ENCODE measurements at places on chromosomes 1 and 21.

- no peak for DNase-seq
These were observed 43.3 kb upstream of the SOD1 start for GRCh38 chr21:31616216-31616615.

DNA sequence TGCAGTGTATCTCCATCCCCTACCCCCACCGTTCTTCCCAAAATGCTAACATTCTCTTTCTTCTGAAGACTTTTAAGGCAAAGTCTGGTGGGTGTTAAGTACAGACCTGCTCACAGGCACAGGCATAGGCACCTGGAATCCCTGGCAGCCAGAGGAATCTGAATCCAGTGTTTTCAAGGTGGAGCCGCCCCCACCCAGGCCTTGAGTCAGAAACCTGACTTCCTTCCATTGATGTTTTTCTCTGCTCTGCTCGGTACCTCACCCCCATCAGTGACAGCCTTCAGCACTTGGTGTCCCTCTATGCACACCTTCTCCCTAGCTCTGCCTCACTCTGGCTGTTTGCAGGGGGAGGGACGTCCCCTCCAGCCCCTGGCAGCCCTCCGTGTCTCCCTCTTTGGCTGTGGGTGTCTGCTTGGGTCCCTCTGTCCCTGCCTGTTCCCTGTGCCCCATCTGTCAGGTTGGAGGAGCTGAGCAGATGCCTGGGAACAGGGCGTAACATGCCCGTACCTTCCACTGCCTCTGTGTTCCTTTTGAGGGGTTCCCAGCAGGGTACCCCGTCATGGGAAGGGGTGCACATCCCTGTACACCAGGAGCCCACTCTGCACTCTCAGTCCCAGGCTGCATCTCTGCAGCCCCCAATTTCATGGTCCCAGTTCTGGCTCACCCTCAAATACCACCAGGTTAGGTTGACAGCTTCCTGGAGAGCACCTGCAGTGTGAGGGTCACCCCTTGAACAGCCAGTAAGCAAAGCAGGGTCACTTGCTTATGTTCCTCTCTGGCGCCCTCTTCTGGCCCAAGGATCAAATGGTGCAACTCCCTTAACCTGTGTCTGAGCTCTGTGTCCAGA is 6.7 kb downstream of the NCDN start:
- peak; percentile 80 for DNase-seq

- no peak for DNase-seq
These were observed 41.4 kb upstream of the COL6A2 start for GRCh38 chr21:46056450-46056903.

DNA sequence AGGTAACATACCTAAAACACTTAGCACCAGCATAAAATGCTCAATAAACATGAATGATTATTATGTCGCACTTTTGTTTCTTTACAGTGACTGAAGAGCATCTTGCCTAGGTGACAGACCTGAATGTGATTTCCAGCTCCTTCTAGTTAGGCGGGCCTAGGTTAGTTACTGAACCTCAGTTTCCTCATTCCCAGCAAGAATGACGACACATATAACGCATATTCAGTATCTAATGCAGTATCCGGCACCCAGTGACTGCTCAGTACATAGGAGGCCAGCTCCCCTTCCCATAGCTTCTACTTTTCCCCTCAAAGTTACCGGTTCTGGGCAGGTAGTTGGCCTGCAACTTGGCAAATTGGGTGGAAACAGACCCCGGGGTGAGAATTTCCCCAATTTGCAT is 763 bp downstream of the AUNIP start:
- no peak for DNase-seq

DNA sequence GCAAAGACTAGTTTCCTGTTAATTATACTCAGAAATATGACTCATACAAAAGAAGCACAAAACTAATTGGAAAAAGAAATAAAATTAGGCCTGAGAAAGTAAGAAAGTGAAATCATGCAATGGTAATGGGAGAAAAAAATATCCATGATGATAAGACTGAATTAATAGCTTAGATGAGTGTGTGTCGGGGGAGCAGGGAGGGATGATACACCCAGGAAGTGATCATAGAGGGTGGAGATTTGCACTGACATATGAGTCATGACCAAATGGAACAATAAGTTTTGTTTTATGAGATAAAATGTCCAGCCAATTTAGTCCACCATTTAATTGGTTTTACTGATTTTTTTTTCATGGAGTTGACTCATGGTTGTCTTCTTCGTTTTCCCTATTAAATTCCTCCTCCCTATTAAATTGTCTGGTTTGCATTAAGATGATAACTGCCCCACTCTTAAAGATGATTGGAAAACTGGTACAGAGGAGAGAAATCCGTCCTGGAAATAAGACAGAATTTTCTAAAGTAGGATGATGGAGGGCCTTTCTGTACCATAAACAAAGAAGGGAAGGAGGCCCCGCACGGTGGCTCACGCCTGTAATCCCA is 111.7 kb upstream of the KCNJ6 start:
- no peak for DNase-seq

- no peak for DNase-seq
These were observed 24.8 kb upstream of the ATP2B4 start for GRCh38 chr1:203601716-203602309.

DNA sequence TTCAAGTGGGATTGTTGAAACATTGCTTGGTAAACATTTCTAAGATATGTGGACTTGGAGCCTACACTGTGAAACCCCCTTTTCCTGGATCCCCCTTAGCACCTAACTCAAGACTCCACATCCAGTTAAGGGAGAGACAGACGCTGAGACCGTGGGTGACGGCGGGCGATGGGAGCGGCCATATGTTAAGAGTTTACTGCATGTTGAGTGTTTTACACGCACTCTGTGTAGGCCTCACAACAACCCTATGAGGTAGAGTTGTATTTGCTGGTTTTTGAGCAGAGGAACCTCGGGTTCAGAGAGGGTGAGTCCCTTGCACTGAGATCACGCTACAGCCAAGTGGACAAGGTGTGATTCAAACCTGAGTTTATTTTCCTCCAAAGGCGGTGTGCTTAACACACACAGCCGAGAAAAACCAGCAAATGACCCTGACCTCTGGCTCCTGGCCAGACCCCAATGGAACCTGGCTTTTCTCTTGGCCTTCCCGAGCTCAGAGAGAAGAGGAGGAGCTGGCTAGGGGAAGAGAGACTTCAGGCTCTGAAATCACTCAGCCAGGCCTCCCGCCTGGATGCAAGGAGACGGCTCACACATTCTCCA is 46.9 kb upstream of the GOLT1A start:
- no peak for DNase-seq

DNA sequence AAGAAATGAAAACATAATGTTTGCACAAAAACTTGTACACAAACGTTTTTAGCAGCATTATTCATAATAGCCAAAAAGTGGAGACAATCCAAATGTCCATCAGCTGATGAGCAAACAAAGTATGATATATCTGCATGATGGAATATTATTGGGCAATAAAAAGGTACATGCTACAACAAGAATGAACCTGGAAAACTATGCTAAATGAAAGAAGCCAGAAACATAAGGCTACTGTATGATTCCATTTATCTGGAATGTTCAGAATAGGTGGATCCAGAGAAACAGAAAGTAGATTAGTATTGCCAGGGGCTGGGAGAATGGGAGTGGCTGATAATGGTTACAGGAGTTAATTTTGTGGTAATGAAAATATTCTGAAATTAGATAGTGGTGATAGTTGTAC is 19.0 kb downstream of the FBXO28 start:
- no peak for DNase-seq

DNA sequence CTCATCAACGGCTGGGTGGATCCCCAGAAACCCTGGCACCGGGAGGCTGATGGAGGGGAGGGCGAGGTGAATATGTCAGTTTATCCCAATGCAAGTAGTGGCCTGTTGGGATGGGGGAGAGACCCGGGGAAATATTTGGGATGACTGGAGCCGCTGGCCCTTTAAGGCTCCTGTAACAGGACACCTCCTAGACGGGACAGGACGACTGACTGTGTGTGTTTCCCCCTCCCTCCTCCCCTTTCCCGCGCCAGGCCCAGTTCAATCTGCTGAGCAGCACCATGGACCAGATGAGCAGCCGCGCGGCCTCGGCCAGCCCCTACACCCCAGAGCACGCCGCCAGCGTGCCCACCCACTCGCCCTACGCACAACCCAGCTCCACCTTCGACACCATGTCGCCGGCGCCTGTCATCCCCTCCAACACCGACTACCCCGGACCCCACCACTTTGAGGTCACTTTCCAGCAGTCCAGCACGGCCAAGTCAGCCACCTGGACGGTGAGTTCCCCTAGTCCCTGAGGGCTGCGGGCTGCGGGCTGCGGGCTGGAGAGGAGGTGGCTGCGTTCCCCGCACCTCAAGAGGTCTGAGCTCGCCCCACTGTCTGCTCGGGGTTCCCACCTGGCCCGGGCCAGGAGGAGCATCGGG is 44.8 kb upstream of the CCDC27 start:
- no peak for DNase-seq

DNA sequence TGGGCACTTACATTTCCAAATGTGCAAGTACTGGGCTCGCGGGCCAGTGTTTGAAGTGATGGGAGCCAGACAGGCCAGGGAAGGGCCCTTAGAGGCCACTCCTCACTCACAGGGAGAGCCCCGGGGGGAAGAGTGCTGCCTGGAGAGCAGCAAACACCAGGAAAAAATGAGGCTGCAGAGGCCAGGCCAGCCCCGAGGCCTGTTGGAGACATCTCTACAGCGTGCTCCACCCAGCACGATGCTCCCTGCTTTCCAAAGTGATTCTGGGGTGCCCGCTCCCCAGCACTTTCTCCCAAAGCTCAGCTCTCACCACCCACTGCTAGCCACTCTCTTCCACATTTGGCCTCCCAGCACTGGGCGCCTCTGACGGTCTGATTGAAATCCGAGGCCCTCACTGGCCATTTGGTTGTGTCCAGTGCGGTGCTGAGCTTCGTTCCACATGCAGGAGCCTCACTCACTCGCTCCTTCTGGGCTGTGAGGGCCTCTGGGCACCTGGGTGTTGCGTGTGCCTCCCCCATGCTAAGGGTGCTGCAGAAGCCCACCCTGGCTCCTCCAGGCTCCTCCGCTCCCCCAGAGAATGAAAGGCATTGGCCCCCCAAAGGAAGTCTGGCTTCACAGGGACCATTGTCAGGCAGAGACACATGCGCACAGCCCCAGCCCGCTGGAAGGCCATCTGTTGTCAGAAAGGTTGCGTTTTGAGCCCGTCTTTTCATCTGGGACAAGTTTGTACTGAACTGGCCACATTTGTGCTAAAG is 385.4 kb upstream of the VAMP3 start:
- DNase-seq, result no peak

- no peak for DNase-seq
These were observed 31.2 kb downstream of the VAV3 start for GRCh38 chr1:107933736-107934135.

- DNase-seq, result no peak
These were observed 160.1 kb downstream of the SLC45A1 start for GRCh38 chr1:8477983-8478362.

GRCh38 chr1:16065269-16065576 is 8.2 kb downstream of the FAM131C start:
- DNase-seq, result no peak

GRCh38 chr1:193019442-193020026 is 39.6 kb downstream of the UCHL5 start:
- DNase-seq, result no peak

DNA sequence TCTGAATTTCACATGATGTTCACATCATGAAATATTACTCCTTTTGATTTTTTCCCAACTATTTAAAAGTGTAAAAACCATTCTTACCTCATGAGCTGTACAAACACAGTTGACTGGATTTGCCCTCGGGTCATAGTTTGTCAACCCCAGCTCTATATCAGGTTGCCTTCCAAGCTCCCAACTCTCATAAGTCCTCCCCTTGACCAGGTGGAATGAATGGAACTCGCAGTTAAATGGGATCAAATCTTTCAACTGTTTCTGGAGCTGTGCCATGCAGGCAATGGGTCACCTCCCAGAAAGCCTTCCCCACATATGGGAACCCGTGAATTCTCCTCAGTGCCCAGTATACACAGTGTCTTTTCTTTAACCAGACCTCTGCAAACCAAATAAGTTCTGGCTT is 169.8 kb upstream of the FOXD3 start:
- no peak for DNase-seq

- DNase-seq, result no peak
These were observed 81.5 kb upstream of the LPGAT1 start for GRCh38 chr1:211912038-211912437.

DNA sequence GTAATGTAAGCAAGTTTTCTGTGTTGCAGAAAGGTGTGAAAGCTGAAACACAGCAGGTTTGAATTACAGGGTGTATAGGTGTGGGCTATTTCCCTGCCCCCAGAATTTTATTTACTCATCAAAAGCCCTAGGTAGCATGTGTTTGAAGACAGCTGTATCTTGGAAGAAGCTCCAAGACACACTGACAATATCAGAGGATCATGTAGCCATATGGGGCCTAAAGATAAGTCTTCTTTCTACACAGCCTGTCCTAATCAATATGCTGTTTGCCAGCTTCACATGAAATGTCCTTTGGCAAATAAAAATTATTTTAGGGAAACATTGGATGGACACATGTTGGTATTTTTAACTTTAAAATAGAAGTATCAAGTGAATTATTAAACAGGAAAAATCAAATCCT is 17.5 kb upstream of the SUCO start:
- DNase-seq, result no peak

- DNase-seq, result no peak
These were observed 372.8 kb downstream of the PTBP2 start for GRCh38 chr1:97094247-97094972.
